ENCODE measurements at places on chromosomes 4 and X.

- no peak for DNase-seq
Observed at GRCh38 chr4:4763822-4764557, 95.5 kb upstream of the MSX1 start.

DNA sequence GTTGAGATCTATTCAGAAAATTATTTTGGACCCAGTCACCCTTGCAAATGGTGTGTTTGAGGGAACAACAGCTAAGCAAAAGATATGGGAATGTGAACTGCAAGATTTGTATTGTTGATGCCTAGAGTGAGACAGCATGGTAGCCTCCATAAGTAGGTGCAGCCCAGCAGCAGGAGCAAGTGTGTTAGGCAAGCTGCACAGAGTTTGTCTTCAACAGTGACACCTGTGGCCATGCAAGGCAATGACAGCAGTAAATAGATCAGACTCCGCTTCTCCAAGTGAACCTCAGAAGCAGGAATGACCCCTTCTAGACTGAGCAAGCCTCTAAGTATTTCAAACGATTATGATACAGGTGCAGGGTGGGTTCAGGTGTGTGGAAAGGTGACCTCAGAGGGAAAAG is 133.4 kb upstream of the MSX1 start:
- no peak for DNase-seq

DNA sequence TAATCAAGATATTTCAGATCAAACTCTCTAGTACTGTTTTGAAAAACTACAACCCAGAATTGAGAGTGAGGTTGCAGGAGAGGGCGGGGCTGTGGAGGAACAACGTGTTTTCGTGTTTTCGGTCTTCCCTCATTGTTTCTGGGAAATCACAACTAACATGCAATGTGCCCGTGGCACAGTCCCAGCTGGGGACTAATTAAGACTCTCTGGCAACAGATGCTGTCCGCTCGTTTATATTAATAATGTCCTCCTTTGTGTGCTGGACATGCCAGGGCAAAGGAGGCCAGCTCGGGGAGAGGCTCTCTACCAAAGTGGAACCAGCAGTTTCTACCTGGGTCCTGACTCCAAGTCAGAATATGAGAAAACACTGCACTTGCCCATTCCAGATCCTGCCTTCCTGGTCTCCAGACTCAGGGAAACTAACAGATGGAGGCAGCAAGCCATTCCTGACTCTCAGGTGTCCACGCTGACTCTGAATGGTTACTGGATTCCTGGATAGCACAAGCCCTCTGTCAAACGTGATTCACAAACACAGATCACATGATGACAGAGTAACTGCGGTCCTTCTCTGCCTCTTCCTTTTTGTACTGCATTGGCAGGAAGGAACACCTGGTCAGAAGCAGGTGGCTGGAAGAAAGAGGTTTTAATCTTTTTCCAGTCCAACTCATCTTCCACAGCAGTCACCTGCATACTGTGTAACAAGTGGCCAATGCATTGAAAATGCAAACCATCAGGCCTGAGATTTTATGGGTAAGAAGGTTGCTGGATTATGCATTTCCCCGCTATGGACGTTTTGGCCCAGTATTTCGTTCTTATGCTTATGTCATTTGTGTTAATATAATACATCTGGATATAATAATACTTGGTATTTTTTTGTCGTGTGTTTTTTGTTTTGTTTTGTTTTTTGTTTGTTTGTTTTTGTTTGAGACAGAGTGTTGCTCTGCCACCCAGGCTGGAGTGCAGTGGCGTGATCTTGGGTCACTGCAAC is 65.0 kb downstream of the COQ2 start:
- no peak for DNase-seq

DNA sequence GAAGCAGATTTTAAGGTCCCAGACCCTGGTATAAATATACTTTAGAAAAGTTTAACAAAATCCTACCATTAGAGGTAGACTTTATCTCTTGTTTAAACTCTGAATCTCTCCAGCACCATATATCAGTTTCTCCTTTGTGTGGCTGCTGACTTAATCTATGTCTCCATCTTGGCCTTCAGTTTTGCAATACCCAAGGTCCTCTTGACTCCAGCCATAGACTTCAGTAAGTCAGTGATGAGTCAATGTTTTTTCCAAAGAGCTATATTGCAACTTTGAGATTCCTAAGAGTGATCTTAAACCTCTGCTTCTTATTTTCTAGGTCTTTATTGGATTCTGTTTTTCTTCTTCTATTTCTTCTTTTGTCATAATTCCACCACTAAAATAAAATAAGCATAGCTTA is 50.8 kb upstream of the ADGRL3 start:
- no peak for DNase-seq

DNA sequence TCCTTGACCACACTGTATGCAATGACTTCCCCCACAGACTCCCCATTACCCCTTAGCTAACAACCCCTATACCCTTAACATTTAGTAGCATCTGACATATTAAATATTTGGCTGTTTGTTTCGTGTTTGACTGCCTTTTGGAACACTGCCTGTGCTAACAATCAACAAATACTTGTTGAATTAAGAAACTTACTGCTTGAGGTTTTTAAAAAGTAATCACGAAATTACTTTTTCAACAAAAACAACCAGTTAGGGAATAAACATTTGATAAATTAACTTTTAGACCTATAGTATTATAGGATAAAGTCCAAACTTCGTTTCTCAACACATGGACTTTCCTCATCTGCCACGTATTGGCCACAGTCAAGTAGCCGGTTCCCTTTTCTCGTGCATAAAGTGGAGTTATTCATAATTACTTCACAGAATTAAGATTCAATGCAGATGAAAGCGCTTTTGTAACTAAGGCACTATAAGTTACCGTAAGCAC is 555 bp upstream of the ELMOD2 start:
- no peak for DNase-seq

DNA sequence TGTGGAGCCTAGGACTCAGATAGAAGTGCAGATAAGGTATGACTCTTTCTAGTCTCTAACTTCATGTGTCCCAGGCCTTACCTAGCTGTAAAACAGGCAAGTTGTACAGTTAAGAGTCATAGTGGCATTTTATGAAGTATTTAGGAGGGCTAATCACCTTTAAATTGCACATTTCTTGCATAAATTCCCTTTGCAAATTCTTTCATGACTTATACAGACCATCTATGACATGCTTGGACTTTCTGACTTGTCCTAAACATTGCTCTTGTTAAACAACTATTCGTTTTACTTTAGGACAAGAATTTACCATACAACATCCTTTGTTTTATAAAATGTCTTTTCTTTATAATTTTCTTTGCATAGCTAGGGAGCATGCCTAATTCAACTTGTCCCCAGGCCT is 7.8 kb upstream of the RRAGB start:
- DNase-seq: no peak

- no peak for DNase-seq
Observed at GRCh38 chr4:156294577-156294976, 340.9 kb upstream of the CTSO start.

- no peak for DNase-seq
Observed at GRCh38 chr4:128590034-128590740, 219.3 kb upstream of the JADE1 start.

- DNase-seq: no peak
Observed at GRCh38 chr4:113959539-113959937, 19.9 kb downstream of the ARSJ start.

- no peak for DNase-seq
Observed at GRCh38 chrX:155112171-155112570, 40.9 kb downstream of the BRCC3 start.

DNA sequence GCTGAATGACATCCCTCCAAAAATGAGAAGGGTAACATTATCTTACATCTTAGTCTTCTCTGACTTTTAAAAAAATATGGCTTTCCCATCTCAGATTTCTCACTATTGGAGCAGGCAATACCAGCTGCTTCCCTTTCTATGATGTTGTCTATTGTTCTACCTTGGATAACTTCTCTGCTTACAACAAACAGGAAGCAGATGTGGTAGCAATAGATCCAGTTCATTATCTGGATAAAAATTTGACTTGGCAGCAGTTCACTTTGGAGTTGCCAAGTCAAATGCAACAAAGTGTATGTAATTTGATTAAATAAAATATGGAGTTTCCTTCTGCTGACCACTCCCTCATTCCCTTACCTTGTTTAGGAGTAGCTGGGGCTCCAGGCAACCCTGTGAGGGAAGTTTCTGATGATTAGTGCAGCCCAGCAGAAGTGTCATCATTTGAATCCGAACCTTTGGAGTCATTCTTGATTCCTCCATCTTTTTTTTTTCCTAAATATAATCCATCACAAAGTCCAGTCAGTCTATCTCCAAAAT is 72.0 kb upstream of the GPRIN3 start:
- no peak for DNase-seq

DNA sequence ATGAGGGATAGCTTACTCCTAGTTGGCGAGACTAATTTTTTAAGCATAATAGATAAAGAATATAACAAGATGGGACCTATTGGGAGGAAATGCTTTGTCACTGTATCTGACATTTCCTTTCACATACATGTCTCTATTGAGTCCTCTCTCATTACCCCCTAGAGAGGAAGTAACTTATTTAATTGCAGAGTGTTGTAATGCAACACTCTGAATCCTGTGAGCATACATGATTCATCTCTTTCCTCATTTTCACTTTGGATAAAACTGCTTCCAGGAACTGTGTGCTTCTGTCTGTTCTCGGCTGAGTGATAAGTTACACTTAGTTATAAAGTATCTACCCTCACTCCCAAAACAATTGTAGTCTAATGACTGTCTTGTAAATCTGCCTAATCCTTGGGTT is 266.1 kb upstream of the ANXA10 start:
- DNase-seq: no peak

GRCh38 chr4:38065176-38065575 is 105.0 kb downstream of the PTTG2 start:
- no peak for DNase-seq

DNA sequence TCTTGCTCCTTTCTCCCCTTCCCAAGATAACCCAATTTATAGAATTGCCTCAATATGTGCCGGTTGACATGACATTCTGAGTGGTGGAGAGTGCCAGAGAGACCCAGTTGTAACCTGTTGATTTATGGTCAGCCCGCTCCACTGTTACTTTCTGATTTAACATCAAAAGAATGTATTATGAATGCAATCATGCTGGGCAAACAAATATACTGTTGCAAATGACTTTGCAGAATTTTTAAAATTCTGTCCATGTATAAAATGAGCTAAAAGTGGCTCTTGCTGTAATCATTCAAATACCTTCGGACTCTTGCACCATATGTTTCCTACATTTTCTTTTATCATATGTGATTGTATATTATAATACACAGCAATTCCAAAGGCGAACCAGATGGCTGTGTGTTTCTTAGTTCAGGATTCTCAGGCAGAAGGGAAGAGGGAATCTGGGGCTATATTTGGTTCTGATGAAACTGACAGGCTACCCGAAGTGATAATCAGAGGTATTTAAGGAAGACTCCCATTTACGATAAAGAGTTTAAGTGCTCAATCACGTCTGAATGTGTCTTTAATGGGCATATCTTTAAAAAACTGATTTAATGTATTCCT is 131.7 kb downstream of the CLCN4 start:
- no peak for DNase-seq

- no peak for DNase-seq
Observed at GRCh38 chr4:76199664-76200211, 13.9 kb downstream of the SCARB2 start.

GRCh38 chr4:10151182-10151581 is 34.6 kb upstream of the WDR1 start:
- no peak for DNase-seq

- DNase-seq: no peak
Observed at GRCh38 chrX:79147477-79147876, 3.0 kb downstream of the GPR174 start.

All from omental fat pad (tissue), 4 donors.